ENCODE measurements at places on chromosomes 1 and 21. TPM values are rescaled to one million over a fixed set of nuclear protein-coding genes. Genes with fewer than 3 reads are reported as not detected.
A peak's percentile ranks its signal among the peaks of the same experiment; 100 is the strongest.

DNA sequence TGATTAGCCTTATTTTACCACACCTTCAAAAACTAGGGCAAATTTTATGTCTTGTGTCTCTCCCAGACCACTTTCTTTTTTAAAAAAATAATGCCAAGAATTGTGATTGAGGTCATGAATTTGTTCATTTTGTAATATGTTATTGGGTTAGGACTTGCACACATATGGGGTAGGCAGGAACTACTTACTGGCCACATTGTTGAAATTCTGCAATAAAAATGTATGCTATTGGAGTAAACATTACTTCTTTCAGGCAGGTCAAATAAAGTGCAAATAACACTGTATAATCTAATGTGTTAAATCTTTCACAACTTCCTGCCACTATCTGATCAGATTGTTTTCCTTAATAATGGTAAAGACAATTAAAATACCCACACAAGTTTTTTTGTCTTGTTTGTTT, 166.6 kb upstream of the COL11A1 start:
- no peak for DNase-seq

- no peak for DNase-seq
Observed at GRCh38 chr1:219042769-219043168, 130.9 kb upstream of the LYPLAL1 start.

DNA sequence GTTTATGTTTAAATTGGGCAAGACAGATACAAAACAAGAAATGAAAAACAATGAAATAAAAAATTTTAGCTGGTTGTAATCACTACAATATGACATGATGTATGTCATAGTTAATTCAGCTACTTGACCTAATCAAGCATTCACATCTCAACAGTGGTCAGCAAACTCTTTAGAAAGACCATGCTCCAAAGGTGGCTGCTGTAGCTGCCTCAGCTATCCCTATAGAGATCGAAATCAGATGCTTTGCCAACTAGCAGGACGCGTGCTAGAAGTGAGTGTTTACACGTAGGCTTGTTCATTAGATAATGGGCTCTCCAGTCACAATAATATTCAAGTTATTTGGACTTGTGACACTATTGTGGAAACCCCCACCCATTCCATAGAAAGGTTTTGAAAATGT, 25.9 kb downstream of the RGS5 start:
- DNase-seq = no peak

DNA sequence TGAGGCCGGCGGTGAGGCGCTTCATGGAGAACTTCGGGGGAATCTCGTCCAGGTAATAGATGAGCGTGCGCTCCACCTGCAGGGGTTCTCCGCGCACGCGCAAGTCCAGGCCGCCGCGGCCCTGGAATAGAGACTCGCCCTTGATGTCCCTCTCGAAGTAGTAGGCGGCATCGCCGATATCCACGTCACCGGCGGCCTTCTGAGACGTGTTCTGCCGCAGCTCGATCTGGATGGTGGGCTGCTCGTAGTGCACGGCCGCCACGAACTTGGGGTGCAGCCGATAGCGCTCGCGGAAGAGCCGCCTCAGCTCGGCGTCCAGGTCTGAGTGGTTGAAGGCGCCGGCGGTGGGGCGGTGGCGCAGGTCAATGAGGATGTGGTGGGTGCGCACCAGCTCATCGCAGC, 726 bp downstream of the TACSTD2 start:
- DNase-seq = no peak

DNA sequence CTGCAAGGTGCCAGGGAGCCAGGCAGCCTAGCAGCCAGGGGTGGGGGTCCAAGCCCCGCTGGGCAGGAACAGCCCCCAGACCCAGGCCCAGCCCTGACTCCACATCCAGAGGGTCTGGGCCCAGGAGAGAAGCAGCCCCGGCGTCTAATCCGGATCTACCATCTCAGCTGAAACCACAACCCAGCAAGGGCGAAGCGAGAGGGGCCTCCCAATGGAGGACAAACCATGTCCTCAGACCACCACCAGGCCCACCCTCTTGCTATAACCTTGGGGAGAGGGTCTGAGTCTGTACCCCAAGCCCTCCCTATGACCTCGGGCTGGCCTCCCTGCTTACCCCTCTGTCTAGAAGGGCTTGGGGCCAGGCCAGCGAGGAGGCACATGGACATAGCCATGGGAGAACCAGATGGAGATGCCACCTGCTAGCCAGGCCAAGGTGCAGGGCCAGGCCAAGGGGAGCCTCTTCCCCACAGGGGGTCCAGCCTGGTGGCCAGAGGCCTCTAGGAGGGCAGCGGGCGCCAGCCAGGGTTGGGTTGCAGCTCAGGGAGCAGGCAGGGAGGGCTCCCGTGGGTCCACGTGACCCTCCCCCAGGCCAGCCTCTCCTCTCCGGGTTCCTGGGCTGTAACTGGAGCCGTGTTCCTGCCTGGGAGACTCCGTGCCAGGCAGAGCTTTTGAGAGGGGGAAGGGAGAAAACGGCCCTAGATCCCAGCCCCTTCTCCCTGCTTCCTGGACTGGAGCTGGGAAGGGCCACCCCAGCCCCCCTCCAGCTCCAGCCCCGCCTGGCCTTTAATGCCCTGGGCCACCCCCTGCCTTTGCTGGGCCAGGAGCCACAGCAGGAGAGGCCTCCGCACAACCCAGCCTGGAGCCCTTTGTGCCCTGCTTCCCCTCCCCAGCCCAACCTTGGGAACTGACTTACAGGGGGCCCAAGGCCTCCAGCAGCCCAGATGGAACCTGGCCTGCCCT, 2.5 kb downstream of the WNT9A start:
- no peak for DNase-seq

DNA sequence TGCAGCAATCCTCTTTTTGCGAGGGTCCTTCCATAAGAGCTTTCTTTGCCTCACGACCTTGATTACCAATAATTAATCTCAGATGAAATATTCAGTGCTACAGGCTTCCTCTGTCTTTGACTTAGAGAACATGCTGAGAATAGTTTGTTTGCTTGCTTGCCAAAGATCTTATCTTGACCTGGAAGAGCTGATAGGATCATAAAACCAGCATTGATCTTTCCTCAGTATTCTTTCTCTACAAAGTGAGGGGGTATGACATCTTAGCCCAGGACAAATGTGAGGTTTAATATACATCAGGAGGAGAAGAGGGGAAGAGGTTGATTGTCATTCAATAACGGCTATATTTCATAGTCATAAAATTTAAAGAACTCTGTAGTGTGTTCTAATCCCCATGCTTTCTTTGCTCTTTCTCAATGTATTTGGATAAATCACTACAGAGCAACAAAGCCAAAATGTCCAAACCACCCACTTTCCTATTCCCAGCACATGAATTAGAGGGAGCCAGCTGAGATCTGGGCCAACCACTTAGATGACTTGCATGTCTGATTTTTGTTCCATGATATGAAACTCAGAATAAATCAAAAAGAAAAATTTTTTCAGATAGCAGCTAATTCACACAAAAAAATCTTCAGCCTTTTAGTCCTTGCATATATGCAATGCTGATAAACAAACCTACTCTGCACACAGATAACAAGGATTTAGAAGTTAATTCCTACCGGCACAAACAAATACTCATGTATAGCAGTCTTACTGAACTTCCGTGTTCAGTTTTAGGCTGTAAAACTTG, 50.5 kb upstream of the IPO9 start:
- no peak for DNase-seq

- DNase-seq = no peak
Observed at GRCh38 chr1:59751801-59752200, 62.9 kb upstream of the HOOK1 start.

DNA sequence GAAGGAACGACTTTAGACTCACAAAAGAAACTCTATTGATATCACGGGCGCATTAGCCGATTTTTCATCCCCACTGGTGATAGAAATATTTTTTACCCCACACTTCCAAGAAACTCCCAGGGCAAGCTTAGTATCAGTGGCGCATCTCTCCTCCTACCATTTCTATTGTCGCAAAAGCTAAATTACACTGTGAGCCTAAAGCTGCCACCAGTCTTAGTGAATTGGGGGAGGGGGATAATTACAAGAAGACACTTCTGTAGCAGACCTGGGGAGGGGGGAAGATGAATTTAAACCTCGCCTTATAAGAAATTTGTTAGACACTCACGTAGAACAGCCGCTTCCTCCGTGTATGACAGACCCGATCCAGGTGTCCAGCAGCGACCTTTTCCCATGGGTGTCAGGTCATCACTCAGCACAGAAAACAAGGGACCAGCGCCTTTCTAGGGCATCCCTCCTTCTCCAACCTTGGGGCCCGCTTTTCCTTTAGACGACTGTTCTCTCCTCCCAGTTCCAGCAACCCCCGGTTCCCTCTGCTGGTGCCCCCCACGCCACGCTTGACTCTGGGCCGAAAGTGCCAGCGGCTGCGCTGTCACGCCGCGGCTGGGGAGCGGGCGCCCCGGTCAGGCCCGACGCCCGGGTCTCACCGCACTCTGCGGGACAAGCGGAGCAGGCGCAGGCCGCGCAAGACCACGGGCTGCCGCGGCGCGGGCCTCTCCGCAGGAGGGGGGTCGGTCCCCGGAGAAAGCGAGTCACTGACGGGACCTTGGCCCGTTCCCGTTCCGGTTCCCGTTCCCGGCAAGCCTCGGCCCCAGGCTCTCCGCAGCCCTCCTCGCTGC, 821 bp downstream of the PHC2 start:
- no peak for DNase-seq

- peak; percentile 48 for DNase-seq
Observed at GRCh38 chr1:24635195-24635843, 7.8 kb upstream of the SRRM1 start.

DNA sequence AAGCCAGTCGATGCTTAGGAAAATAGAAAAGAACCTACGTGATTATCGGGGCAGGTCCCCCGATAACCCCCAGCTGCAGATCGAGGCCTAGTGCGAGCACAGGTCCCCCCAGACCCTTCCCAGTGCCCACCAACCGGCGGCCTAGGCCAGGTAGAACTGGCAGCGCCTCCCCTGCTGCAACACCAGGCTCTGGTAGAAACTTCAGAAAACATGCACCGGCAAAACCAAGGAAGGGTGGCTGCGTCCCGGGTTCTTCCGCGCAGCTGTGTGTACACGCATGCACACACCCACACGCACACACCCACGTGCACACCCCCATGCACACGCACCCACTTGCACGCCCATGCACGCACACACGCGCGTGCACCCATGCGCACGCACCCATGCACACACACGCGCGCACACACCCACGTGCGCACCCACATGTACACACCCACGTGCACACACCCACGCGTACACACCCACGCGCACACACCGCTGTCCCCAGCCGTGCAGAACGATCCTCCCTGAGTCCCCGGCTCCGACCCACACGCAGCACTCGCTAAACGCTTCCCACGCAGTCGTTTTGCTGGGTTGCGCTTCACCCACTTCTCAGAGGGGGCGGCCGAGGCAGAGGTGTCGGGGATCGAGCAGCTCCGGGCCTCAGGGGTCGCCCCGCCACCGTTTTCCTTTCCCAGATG, 5.2 kb downstream of the TSPEAR start:
- no peak for DNase-seq

DNA sequence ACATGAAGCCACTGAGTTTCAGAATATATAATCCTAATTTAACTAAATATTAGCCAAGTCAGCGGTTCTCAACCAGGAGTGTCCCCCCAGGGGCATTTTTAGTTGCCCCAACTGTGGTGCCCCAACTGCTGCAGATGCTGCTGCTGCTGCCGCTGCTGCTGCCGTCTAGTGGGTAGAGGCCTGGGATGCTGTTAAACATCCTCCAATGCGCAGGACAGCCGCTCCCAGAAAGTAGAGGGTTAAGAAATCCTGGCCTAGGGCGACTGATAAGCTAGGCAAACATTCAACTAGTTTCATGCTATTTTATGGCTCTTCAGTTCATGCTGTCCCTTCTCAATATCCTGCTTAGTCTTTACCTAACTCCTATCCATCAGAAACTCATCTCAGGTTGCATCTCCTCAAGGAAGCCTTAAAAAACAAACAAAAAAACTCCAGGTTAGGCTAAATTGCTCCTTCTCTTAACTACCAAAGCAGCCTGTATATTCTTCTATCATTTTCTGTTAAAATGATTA, 9.9 kb upstream of the DCAF6 start:
- no peak for DNase-seq

DNA sequence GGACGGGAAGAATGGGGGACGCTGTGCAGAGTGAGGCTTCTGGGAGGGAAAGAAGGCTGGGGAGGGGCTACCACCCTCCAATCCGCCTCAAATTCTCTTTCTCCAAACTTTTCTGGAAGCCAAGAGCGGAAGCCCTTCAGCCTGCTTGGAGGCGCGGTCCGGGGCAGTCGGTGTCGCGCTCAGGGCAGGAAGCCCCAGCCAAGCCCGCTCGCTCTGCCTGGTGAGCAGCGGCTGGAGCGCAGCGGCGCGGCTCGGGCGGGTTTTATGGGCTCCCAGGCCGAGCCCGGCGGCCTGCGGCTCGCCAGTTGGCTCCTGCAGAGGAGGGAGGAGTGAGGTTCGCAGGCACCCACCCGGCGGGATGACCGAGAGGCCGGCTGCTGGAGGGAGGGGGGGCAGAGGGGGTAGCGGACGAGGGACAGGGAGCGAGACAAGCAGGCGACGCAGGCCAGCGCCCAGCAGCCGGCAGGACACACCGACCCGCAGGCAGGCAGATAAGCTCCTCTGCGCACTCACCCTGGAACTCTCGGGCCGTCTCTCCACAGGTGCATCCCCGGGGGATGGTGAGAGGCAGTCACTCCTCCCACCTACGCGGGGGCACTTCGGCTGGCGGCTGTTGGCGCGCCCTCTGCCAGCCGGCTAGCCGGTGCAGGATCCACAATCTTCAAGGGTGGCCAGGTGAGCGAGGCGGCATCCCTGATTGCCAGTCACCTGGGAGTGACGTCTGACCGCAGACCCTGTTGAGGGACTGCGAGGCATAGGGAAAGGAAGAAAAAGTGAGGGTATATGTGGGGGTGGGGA, at the start of gene AVPR1B:
TSS of gene AVPR1B (minus strand) at position 238 of the 798 bp plus-strand sequence. CDS start 498 bp downstream, outside the sequence.
- no peak for DNase-seq

DNA sequence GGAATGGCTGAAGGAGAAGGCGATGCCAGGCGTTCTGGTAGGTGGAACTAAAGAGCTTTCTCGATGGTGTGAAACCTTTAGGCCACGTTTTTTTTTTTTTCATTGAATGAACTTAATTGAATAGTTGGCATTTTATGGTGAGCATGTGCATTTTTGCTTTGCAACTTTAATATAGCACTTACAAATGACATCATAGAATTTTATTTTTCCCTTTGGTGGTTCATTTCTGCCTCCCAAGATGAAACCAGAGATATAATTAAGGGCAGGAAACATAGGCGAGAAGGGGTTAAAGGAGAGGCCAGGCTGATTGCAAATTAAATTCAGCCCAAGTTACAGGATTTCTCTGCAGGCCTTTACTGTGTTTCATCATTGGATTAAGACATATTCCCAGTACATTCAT, 85.5 kb upstream of the L1TD1 start:
- no peak for DNase-seq

BRINP3 gene
- total RNA-seq = 10.8 TPM

CFAP126 gene
- not detected for total RNA-seq

VHLL gene
- total RNA-seq = not detected

C8B gene
- not detected for total RNA-seq

STYXL2 gene
- total RNA-seq = 3.6 TPM

FNDC7 gene
- not detected for total RNA-seq

ACAP3 gene
- total RNA-seq = 40.2 TPM

OR2AK2 gene
- not detected for total RNA-seq
